ENCODE measurements at places on chromosomes 2 and 18. TPM values are rescaled to one million over a fixed set of nuclear protein-coding genes. Genes with fewer than 3 reads are reported as not detected.

The USP40 gene
- 27.0 TPM for total RNA-seq

The SLC9A2 gene
- total RNA-seq = 0.05 TPM

The ADD2 gene
- total RNA-seq = 15.4 TPM

The MROH2A gene
- total RNA-seq = not detected

The MALT1 gene
- total RNA-seq = 12.7 TPM

The CRYBA2 gene
- total RNA-seq = not detected

The COL5A2 gene
- 28.7 TPM for total RNA-seq

The NGEF gene
- total RNA-seq = 0.53 TPM

The KRTCAP3 gene
- total RNA-seq = not detected

The PROC gene
- total RNA-seq = not detected

The CD302 gene
- total RNA-seq = 5.2 TPM

The IL1RL2 gene
- not detected for total RNA-seq

The ABCG5 gene
- total RNA-seq = not detected

The DYNAP gene
- total RNA-seq = not detected

The CD207 gene
- not detected for total RNA-seq

The CAVIN2 gene
- 249 TPM for total RNA-seq

The G6PC2 gene
- not detected for total RNA-seq

The CPLX4 gene
- total RNA-seq = not detected

The C1QL2 gene
- not detected for total RNA-seq
